ENCODE measurements at places on chromosomes 1 and 21.

DNA sequence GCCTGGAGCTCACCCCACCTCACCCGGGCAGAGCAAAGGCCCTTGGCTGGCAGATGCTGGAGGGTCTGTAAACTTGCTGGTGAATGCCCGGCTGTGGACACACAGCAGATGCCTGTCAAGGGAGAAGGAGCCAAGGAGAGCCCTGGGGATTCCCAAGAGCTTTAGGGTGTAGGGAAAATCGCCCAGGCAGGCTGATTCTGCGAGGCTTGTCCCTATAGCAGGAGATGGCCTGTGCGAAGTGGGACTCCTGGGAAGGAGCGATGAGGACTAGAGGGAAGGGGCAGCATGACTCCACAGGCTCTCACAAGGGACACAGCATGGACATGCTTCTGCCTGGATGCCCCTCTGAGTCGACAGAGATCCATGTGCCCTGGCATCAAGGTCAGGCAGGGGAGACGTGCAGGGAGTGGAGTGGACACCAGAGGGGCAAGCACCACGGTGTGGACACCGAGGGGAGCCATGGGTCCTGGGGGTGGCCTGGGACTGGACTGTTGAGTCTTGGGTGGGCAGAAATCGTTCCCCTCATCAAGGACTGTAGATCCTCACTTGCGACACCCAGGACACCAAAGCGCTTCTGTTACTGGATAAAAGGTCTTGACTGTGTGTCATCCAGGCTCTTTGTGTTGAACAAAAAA, 71.4 kb upstream of the ABCG1 start:
- DNase-seq: no peak

DNA sequence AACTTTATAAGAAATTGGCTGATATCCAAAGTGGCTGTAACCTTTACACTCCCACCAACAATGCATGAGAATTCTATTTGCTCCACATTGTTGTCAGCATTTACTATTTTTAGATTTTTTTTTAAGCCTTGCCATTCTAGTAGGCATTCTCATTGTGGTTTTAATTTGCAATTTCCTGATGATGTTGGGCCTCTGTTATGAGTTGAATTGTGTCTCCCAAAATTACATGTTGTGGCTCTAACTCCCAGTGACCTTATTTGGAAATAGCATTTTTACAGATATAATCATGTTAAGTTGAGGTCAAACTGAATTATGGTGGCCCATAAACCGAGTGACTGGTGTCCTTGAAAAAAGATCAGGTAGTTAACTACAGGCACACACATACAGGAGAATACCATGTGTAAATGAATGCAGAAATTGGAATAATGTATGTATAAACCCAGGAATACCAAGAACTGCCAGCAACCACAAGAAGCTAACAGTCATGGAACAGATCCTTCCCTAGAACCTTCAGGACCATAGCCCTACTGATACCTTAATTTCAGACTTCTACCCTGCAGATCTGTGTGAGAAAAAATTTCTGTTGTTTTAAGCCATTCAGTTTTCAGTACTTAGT, 348.8 kb upstream of the DAB1 start:
- no peak for DNase-seq

DNA sequence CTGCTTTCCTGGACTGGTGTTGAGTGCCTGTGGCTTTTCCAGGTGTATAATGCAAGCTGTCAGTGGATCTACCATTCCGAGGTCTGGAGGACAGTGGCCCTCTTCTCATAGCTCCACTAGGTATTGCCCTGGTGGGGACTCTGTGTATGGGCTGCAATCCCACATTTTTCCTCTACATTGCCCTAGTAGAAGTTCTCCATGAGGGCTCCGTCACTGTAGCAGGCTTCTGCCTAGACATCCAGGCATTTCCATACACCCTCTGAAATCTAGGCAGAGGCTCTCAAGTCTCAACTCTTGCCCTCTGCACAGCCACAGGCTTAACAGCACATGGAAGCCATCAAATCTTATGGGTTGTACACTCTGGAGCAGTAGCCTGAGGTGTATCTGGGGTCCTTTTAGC, 107.6 kb downstream of the GRIK1 start:
- DNase-seq: no peak

DNA sequence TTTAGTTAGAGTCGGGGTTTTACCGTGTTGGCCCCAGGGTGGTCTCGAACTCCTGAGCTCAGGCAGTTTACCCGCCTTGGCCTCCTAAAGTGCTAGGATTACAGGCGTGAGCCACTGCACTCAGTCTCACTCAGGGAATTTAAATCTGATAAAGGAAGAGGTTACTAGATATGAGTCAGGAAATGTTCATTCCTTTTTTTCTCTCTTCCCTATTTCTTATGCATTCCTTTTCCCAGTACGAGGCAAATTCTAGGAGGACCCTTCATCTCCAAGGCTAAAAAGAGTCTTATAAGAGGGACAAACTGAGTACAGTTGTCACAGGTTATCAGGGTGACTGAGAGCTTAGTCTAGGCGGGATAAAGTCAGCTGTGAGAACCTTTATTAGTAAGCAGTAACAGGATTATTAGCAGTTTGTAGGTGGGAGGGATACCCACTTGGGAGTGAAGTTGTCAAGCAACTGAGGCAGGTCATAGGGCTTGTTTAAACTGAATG, 9.1 kb downstream of the MACF1 start:
- DNase-seq: no peak

GRCh38 chr1:74689621-74690363, 16.2 kb upstream of the ERICH3 start:
- DNase-seq: peak; percentile 65

DNA sequence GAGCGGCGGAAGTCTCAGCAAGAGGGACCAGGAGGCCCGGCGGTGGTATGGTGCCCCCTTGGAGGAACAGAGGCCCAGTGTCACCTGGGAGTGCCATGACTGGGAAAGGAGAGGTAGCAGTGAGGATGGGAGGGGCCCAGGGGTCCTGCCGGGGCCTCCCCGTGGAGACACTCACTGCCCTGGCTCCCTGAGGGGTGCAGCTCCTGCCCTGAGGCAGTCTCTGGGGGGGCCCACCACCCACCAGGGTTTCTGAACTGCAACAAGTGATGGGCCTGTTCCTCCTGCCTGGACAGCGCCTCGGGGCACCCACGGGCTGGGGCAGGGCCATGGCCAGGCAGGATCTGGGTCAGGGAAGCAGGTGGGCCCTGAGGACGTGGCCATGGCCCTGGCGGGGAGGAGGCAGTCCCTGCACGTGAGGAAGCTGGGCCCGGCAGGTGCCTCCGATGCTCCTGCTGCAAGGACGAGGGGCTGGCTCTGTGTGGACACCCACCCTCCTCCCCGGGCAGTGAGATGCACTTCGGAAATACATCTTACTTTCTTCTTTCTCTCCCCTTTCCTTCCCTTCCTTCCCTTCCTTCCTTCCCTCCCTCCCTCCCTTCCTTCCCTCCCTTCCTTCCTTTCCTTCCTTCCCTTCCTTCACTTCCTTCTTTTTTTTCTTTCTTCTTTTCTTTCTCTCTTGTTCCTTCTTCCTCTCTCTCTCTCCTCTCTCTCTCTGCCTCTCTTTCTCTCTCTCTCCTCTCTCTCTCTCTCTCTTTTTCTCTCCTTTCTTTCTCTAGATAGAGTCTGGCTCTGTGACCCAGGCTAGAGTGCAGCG, 66.6 kb downstream of the MORN1 start:
- no peak for DNase-seq

DNA sequence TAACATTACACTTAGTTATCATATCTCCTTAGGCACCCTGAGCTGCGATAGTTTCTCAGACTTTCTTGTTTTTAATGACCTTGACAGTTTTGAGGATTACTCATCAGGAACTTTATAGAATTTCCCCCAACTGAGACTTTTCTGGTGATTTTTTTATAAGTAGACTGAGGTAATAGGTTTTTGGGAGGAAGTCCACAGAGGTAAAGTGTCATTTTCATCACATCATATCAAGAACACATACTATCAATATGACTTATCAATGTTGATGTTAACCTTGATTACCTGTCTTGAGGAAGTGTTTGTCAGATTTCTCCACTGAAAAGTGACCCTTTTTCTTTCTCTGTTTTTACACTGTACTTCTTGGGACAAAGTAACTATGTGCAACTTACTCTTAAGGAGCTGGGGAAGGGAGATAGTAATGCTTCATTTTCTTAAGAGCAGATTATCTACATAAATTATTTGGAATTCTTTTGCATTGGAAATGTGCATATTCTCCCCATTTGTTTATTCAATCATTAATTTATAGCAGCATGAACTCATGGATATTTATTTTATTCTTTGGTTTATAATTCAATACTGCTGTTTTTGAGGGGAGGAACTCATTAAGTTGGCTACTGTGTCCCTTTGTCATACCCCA, 72.8 kb upstream of the HSD17B7 start:
- DNase-seq: no peak

- no peak for DNase-seq
These were observed 1.5 kb upstream of the C2CD4D start for GRCh38 chr1:151841141-151841540.

- no peak for DNase-seq
These were observed 2.6 kb downstream of the PFDN2 start for GRCh38 chr1:161115132-161115711.
